ENCODE measurements at places on chromosomes 16 and 17. TPM values are rescaled to one million over a fixed set of nuclear protein-coding genes. Genes with fewer than 3 reads are reported as not detected.

CD68 gene
- 23.3 TPM for total RNA-seq

DBNDD1 gene
- total RNA-seq: 3.1 TPM

ACD gene
- total RNA-seq: 15.6 TPM

G6PC1 gene
- not detected for total RNA-seq

PGAP3 gene
- total RNA-seq: 4.3 TPM

ACE gene
- 1.4 TPM for total RNA-seq

NEK8 gene
- 5.2 TPM for total RNA-seq

ACSM5 gene
- not detected for total RNA-seq

CFAP52 gene
- not detected for total RNA-seq

DNA sequence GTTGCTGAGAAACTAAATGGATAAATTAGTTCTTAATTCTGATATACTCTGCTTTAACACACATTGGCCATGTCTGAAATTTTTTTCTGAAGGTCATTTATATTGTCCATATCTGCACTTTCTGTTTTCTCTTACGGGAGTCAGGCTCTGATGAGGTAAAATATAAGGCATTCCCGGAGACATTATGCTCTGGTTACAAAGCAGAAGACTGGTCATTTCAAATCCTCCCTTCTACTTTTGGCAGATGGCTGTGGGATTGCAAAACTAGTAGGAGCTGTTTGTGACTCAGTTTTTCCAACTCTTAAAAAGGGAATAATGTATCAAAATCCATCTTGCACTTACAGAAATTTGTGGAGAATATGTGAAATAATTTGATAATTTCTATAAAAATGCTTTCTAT is 92.2 kb upstream of the CPHXL start:
- DNase-seq: no peak

DNA sequence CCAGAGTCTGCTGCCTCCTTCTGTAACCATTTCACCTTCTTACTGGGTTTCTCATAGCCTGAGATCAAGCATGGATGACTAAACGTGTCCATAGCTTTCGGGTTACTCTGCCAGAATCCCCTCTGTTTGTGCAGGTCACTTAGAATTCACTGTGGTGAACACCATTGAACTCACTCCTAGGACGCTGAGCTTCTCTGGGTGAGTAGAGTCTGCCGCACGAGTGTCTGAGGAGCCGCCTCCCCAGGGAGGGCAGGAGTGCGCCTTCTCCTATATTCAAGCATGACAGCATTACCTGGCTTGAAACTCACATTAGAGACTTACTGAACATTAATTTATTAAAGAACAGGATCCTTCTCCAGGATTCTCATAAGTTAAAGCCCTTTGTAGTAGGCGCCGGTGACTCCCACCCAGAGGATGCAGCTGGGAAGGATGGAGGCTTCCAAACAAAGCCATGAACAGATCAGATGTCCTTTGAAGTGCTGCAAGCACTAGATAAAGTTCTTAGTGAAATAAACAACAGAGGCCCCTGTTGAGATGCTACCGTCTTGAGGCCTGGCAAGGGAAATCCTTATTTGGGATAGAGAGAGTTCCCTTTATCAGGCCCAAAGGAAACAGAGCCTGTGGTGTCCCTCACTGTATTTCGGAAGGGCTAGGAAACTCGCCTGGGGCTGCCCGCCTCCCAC is 144.6 kb upstream of the PLCG2 start:
- peak; percentile 73 for DNase-seq

- DNase-seq: no peak
These were observed 5.1 kb upstream of the RBFOX3 start for GRCh38 chr17:79615926-79616325.

GRCh38 chr17:76125922-76126321 is 15.1 kb downstream of the FOXJ1 start:
- DNase-seq: no peak

- DNase-seq: no peak
These were observed 8.8 kb downstream of the VPS53 start for GRCh38 chr17:705863-706262.

- no peak for DNase-seq
These were observed 188.2 kb upstream of the HSBP1 start for GRCh38 chr16:83619381-83620150.

DNA sequence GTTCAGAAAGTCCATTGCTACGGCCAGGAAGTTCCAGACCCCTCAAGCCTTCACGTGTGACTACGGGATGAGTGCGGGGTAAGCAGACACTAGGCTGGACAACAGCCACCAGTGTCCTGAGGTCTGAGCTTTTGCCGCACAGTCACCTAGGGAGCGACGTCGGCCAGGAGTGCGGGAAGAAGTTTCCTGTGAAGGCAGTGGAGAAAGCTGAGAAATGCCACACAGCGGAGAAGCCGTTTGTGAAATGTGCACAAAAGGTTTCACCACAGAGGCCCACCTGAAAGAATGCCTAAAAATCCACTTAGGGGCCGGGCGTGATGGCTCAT is 47.4 kb downstream of the SHCBP1 start:
- no peak for DNase-seq

DNA sequence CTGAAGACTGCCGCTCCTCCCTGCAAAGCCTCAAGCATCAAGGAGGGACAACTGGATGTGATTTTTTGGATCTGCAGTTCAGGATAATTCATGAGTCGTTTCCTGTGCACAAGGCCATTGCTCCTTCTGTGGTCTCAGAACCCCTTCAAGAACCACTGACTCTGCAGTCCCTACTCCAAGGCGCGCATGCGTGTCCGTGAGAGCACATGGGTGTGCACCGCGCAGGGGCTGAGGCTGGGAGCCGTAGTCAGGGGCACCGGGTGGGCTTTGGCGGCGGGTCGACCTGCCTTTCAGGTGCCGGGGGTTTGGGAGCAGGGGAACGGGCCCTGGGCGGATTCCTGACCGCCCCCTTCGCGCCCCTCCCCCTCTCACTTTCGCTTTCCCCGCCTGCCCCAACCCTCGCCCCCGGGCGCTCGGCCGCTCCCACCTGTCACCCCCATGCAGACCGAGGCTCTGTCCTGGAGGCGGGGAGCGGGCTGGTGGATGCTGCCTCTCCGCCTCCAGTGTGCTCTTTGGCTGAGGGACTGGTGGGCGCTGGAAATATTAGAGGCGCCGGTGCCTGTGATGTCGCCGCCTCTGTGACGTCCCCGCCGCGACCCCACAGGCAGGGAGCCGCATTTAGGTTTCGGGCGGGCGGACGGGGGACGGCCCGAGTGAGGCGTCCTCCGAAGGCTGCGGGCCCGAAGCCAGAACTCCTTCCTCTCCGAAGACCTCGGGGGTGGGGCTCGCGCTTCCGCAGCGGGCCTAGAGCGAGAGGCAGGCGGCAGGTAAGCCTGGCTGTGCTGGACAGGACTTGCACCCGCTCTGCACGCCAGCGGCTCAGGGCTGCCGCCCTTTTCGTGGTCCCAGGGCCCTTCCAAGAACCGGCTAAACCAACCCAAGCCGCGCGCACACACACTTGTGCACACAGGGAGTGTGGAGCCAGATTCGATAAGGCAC is at the start of gene SPATA32:
TSS of gene SPATA32 (minus strand) at position 518 of the 939 bp plus-strand sequence. CDS start at position 440, 78 bp downstream.
- DNase-seq: peak; percentile 29

DNA sequence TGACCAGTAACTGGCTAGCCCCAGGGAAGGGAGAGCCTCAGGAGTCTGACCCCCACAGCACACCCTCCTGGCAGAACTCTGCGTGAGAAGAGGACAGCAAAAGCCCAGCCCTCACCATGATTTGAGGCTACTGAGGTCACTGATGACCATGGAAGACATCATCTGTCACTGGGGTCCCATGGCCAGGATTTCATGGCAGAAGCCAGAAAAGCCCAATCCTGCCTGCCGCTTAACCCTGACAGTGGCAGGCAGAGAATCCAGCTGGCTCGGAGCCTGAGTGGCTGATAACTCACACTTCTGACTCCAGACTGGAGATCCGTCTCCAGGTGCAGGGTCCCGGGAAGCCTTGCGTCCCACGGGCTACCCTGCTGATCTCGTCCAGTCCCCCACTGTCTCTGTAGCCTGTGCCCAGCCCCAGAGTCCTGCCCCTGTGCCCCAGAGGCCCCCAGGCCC is 17.5 kb downstream of the GRIN2C start:
- no peak for DNase-seq

DNA sequence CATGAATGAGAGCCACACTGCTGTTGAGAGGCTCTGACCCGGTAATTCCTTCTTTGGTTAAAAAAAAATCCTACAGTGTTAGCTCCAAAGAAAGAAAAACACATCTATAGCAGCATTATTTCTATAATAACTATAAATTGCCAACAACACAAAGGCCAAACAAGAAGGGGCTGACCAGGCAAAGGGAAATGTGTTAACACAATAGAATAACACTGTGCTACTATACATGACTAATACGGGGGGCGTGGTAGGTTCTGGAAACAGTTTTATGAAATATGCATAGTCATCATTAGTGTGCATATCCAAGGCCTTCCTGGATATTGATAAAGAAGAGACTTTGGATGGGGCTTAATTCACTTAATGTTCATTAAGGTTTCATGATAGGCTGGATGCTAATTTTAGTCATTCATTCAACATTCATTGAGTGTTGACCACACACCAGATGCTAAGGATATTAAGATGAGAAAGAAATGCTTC is 50.0 kb upstream of the CCL1 start:
- peak; percentile 22 for DNase-seq

DNA sequence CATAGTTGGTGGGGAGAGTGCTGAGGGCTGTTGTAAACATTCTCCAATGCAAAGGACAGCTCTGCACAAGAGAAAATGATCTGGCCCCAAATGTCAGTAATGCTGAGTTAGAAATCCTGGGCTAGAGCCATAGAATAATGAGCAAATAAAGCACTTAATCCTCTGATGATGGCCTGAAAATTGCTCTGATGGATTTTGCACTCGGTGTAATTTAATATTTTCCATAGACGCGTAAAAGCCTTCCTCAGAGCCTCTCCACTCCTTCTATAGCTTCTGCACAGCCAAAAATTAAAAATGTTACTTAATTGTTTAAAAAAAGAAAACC is 23.7 kb downstream of the FAM20A start:
- DNase-seq: no peak

DNA sequence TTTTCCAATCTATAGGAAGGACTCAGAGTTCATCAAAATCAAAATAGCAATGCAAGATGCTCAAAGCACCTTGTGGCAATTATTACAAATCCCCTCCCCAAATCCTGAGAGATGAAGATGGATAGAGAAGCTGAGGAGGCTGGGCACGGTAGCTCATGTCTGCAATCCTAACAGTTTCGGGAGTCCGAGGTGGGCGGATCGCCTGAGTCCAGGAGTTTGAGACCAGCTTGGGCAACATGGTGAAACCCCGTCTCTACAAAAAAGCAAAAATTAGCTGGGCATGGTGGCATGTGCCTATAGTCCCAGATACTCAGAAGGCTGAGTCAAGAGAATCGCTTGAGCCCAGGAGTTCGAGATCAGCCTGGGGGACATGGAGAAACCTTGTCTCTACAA is 8.6 kb downstream of the TBC1D16 start:
- no peak for DNase-seq

DNA sequence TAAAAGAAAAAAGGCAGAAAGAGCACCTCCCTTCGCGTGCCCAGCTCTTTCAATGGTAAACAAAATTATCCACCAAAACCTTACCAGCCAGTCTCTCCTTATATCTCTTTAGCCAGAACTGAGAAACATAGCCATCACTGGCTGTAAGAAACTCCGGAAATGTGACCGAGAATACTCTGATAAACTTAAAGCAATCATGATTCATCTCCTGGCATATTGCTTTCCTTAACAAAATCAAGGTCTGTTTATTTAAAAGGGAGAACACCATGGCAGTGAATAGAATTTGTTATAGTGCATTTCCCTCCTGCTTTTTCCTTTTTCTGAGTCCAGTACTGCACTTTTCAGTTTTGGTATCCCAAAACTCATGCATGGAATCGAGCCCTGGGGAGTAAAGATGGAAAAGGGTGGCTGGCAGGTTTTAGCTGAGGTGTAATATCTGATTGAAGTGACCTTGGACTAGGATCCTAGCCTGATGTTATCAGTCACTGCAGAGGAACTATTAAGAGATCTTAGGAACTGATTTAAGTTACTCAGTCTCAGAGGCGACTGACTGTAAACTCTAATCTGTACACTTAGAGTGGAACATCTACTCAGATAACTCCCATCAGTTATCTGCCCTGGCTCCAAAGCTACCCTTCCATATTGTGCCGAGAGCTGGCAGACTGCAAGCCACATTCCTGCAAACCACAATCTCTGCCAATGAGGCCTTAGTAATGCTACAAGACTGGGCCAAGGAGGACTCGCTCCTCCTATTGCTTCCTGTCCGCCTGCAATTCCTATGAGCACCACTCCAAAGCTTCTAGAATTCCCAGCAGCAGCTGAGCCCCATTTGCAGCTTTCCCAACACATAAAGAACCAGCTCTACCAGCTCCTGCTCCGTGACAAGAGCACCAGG is 7.4 kb upstream of the COX10 start:
- peak; percentile 84 for DNase-seq

- no peak for DNase-seq
These were observed 10.4 kb downstream of the EMC6 start for GRCh38 chr17:3678821-3679530.

GRCh38 chr16:57372372-57373116 is at the start of gene CX3CL1:
Gene CX3CL1, plus strand, starts transcription at chr16:57372490. Its CDS starts 79 bp downstream, at chr16:57372569.
- peak; percentile 39 for DNase-seq

- DNase-seq: no peak
These were observed 195.7 kb upstream of the WSCD1 start for GRCh38 chr17:5874486-5874885.

DNA sequence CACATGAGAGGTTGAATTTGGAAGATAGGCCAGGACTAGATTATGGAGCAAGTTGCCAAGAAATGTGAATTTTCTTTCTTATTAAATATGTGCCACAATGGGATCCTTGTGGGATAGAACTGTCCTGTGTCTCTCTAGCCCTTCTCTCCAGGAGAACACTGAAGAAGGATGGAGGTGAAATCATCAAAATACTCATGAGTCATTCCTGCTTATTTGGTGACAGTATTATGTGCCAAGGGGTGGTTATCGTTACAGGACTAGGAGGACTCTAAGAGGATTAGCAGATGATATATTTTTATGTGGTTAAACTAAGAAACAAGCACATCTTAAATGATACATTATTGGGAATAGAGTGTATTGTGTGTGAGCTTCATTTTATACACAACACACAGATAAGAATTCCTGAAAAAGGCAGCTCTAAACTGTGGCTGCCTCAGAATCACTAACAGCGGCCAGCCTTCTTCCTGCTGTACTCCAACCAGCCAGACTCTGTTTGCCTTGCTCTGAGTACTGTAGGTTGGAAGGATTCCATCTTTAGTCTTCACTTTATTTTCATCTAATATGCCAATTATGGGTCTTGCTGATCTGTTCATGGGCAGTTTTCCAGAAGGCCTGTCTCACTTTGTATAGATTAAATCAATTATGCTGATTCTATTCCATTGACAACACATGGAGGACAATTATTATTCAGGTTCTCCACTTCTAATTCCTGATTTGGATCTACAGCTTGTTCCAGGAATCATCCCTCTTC is 325.8 kb downstream of the ABCC12 start:
- no peak for DNase-seq

- DNase-seq: no peak
These were observed 268.8 kb downstream of the SNX29 start for GRCh38 chr16:12245088-12245920.

DNA sequence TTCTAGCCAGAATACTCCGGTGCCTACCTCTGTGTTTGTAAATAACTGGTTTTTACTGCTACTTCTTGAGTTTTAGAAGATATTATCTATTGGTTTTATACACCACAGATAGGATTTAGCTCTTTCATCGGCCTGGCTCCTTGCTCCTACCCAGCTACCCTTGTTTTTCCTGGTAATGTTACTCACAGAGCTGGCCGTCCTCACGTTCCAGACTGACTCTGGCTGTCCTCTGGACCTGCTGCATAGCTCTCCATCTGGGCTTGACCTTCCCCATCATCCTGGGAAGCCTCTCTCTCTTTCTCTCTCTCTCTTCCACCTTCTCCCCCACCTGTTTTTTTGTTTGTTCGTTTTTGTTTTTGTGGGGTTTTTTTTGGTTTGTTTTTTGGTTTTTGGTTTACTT is 51.5 kb downstream of the MPRIP start:
- no peak for DNase-seq

GRCh38 chr17:50677851-50678375 is 29.8 kb downstream of the ANKRD40 start:
- DNase-seq: no peak

Data from IMR-90 (cell line).